Activated gamma-delta T cell treated with Interleukin-2 at 50 U/mL for 16 hours (primary cell): ENCODE measurements at places on chromosomes 1 and 21.

DNA sequence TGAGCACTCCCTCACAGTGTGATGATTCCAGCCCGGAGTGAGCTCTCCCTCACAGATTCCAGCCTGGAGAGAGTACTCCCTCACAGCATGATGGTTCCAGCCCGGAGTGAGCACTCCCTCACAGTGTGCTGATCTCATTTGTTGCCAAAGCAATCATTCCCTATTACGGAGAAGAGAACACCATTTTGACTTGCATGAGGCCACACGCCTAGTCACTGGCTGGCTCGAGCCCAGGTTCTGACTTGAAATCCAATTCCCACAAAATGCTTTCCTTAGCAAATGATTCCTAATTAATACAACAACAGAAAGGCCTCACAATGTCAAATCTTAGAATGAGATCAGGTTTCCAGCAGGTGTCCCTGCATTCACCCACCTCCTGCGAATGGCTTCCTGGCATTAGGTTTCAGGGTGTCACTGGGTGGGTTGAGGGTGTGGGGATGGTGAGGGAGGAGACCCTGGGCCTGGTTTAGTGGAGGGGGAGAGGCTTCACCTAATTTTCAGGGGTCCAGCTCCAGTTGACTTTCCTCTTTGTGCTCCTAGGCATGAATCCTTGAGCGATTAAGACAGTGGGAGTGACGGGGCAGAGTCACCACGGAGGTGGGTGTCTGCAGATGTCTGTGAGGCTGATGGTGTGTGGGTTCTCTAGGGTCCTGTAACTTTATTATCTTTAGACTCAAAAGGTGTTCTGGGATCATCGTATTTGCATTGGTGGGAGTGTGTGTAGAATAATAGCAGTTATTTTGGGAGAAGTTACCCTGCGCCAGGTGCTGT is 158.5 kb downstream of the KCNJ6 start:
- no peak for DNase-seq

- DNase-seq: no peak
Observed at GRCh38 chr1:30183895-30184294, 539.5 kb downstream of the MATN1 start.

DNA sequence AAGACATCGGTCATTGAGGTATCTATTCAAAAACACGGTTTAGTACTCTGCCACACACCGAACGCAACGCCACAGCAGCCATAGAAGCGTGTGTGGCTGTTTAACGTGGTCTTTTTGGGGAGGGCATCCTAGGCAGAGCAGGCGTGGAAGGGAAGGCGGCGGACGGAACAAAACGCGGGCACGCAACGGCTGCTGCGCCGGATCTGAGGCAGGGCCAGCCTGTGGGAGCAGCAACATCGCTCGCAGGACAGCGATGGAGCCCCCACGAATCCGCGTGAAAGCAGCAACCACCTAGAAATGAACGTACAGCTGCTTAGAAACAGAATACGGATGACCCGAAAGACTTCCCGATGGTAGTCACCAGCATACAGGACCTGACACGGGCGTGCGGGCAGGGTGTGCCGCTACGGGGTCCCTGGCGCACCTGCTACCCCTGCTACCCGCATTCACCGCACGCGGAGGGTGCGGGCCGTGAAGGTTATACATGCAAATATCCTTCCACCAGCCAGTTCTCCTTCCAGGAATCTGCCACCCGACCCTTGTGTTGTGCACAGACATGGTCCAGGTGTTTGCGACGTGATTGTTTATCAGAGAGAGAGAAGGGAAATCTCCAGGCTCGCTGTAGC is 114.4 kb upstream of the COL6A1 start:
- DNase-seq: no peak

DNA sequence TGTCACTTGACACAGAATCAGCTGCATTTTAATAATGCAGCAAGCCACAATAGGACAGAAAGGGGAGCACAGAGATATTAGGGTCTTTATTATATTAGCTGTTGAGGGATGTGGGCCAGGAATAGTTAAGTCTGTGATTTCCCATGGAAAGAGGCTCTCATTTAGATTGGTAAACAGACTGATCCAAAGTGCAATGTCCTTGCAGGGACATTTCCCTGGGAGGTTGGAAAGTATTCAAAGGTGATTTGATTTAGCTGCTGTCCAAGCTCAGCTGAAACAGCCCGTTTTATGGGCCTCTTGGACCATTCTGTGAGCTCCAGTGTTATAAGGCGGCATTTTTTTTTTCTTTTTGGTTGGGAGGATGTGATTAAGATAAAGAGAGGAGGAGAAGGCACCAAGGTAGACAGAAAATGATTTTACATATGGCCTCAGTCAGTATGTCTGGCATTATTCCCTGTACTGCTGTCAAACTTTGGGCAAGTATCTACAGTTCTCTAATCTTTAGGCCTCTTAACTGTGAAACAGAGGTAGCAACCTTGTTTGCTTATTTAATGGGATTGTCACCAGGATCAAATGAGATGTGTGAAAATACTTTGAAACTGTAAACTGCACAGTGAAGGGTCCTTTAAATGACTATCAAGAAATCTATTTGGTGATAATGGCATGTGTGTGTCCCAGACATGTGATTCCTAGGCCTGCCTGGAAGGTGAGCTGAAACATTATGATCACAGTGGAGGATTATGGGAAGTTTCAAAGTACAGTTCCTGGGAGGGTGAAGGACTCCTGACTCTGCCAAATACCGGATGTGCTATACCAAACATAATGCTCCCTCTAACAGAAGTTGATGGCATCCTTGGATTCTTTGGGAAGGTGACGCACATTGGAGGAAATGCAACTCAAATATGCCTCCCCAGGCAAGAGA is 62.2 kb downstream of the NOS1AP start:
- DNase-seq: no peak

DNA sequence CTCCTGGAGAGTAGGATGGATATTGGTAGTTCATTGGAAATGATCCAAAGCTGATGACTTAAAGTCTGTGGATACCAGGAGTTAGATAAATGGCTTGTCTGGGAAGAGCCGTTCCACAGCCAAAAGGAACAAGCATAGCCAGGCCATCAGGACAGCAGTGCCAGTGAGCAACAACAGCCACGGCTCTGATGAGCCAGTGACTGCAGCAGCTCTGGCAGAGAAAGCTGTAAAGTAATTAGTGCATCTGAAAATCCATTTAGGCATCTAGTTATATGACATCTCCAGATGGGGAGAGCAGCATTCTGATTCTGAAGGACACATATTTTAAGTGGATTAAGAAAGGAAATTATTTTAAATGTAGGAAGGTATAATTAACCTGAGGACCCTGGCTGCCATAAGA is 256.2 kb upstream of the PLXNA2 start:
- no peak for DNase-seq

GRCh38 chr1:156953571-156953970 is 33.1 kb downstream of the LRRC71 start:
- no peak for DNase-seq
